Stimulated activated CD4-positive, alpha-beta T cell treated with anti-CD3 and anti-CD28 coated beads, Interleukin-12 subunit alpha, Interleukin-12 subunit beta, amount 100 ng/mL, for 24 hours (primary cell): ENCODE measurements at places on chromosomes 5 and 9.

GRCh38 chr5:95713960-95714710, 17.0 kb upstream of the RHOBTB3 start:
- DNase-seq: no peak

DNA sequence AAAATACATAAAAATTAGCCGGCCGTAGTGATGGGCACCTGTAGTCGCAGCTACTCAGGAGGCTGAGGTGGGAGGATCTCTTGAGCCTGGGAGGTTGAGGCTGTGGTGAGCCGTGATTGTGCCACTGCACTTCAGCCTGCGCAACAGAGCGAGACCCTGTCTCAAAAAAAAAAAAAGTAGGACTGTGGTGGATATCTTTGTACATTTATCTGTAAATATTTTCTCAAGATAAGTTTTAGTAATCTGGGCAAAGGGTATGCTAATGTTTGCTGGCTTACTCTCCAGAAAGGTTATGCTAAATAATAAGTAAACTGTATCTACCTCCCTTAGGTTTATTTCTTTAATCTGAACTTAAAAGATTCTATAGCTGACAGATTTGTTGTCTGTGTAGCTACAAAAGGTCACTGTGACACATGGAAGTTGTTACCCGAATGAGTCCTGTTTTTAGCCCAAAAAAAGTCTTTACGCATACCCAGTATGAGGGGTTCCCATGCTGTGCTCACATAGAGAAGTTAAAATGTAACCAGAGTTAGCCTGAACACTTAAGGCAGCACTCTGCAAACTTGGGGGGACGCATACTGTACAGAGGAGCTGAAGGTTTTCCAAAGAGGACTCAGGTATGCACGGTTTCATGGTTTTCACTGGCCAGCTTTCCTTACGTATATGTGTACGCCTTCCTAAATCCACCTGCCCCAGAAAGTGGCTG, 206.3 kb downstream of the PBX3 start:
- DNase-seq: no peak

- DNase-seq: no peak
These were observed 354.1 kb upstream of the IRX2 start for GRCh38 chr5:3105581-3105980.

DNA sequence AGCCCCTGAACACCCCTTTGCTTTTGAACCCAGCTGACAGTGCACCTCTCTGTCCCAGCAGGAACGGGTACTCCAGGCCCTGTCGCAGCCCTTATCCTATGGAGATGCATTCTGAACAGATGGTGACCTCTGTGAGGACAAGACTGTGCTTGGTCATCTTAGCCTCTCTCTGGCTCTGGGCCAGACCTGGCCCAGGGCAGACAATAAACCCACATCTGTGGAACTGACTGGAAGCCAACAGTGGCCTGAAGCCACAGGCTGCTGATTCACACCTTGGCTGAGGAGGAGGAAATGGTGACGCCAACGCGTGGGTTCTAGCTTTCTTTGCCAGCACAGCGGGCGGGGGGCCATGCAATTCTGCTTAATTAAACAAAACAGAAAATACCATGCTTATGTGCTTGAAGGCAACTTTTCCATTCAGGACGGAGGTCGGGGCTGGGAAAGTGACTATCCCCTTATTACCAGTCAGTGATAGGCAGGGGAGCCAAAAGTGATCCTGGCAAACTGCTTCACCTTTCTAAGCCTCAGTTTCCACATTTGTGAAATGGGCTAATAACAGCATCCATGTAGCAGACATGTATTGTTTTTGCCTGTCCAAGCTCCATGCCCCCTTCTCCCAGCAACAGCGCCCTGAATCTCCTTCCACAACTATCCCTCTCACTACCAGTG, 10.8 kb downstream of the SH3PXD2B start:
- no peak for DNase-seq

GRCh38 chr5:138033386-138033808, 518 bp upstream of the FAM13B start:
- no peak for DNase-seq

DNA sequence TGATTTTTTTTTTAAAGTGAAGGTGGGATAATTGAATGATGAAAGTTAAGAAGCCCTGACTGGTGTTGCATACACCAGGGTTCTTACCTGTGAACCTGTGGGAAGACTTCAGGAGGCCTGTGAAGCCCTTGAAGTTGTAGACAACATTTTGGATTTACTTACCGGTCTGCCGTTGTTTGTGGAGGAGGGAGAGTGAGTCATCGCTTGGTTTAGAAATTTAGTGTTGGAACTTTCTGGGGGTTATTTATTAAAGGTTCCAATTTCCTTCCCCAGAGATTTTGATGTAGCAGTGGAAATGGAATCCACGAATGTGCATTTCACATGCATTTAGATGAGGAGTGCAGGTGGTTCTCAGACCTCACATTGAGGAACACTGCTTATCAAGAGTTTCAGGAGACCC, 49.6 kb downstream of the ARHGAP26 start:
- no peak for DNase-seq

GRCh38 chr9:137491735-137492432, 32.8 kb upstream of the NSMF start:
- no peak for DNase-seq

- DNase-seq: no peak
These were observed 317.0 kb downstream of the RASEF start for GRCh38 chr9:82745919-82746318.

- no peak for DNase-seq
These were observed 131.3 kb upstream of the ABCA1 start for GRCh38 chr9:105059252-105059651.

DNA sequence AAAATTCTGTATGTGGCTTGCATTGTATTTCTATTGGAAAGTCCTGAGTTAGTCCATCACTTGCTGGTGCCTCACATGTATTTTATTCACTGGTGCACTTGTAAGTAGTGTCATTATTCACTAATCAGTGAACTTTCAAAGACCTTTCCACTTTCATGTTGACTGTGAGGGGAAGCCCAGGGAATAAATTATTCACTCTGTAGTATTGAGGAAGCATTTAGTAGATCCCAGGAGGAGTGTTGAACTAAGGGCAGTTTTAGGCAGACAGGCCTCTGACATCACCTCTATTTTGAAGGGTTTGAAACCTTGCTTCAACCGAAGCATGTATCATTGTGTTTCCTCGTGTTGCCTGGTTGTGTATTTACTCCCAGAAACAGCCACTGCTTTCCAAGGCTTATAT, 705.4 kb upstream of the RIOK2 start:
- DNase-seq: no peak

DNA sequence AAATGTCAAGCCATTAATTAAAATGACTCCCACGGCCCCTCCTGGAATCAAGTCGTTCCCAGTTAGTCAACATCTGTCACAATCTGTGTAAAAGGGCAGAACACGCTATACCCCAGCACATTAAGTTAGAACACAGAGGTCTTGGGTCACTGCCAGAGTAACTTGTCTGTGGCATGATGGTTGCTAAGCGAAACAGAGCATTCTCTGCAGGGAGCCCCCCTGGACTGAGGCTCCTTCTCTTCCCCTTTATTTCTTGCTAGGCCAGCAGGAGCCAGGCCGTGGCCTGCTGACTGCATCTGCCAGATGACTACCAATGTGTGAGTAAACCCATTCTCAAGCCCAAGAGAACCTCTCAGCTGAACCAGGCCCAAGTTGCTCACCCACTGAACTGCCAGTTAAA, 51.9 kb upstream of the ZBED3 start:
- DNase-seq: no peak

DNA sequence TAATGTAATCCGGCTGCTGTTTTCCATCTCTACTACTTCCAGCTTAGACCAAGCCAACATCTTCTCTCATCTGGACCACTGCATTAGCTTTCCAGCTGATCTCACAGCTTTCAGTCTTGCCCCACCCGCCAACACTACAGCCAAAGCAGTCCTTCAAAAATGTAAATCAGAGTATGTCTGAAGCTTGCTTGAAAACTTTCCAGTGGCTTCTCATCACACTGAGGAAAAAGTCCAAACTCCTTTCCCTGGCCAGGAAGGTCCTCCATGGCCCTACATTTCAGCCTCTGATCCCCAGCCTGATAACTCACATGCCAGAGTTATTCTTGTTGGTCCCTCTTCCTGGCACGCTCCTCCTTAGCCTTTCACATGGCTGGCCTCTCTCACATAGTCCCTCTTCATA, 38.5 kb downstream of the TTC1 start:
- no peak for DNase-seq

DNA sequence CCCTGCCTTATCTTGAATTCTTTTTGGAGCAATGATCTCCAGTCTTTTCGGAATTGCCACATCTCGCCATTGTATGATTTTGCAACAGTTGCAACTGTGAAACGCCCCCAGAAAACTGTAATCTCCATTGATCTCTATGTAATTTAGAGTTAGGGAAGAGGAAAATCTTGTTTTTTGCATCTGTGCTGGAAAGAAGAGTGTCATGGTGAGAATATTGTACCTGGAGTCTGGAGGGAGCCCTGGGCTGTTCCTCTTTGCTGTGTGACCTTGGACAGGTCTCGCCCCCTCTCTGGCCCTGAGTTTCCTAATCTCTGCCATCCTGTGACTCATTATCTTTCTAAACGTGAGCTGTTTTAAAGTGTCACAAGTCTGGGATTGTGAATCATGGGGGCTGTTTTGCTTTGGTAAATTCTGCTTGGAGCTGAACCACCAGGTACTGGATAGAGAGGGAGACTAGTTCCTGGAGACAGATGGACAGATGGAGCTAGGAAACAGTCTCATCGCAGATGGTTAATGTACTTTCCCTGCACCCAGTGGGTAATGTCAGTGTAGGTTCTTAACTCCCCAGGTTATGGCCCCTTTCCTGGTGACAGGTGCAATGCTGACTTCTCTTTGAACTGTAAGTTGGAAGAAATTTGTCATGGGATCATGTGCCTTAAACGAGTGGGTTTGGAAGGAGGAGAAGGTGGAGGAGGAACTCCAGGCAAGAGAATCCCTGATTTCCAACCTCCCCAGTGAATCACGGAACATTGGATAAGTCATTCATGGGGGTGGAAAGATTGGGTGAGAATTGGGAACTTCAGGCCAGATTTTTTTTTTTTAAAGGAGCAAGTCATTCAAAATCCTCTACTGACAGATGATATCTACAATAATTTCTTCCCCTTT, 19.6 kb downstream of the PPARGC1B start:
- DNase-seq: no peak

- DNase-seq: no peak
These were observed 1826.2 kb upstream of the CDH6 start for GRCh38 chr5:29367176-29367833.

DNA sequence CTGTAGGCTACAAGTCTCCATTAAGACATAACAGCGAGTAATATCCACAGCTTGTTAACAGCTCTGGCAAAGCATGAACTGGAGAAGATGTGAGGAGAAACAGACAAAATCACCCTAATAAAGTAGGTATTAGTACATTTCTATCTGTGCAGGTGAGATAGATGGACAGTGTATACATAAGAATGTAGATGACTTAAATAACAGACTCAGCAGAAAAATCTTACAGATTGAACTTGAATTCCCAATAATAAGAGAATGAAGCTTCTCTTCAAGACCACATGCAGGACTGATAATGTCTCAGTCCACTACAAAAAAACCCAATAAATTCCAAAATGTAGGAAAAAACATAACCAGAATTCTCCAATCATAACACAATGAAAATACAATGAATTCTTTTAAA, 153.0 kb downstream of the IRX2 start:
- DNase-seq: no peak
